ENCODE measurements at places on chromosomes 5 and 9.

DNA sequence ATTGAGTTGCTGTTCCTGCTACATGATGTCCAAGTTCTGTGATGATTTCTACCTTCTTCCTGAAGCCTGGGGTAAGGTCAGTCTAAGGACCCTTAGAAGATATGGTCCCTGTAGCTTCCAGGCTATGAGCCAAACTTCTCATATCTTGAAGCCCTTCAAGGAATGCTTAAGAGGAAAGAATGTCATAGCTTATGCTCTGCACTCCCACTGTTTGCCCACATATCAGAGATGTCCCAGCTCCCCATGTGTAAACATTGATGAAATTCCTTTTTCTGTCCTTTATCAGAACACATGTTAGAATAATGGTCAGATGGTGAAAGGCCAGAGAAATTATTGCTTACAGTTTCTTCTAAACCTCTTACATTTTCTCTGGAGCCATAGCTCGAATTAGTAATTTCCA lies 41.4 kb upstream of the RUSC2 start:
- DNase-seq: no peak

- no peak for DNase-seq
These were observed 168.1 kb upstream of the POC5 start for GRCh38 chr5:75885321-75885720.

GRCh38 chr9:17611917-17612316 lies 33.1 kb downstream of the SH3GL2 start:
- no peak for DNase-seq

DNA sequence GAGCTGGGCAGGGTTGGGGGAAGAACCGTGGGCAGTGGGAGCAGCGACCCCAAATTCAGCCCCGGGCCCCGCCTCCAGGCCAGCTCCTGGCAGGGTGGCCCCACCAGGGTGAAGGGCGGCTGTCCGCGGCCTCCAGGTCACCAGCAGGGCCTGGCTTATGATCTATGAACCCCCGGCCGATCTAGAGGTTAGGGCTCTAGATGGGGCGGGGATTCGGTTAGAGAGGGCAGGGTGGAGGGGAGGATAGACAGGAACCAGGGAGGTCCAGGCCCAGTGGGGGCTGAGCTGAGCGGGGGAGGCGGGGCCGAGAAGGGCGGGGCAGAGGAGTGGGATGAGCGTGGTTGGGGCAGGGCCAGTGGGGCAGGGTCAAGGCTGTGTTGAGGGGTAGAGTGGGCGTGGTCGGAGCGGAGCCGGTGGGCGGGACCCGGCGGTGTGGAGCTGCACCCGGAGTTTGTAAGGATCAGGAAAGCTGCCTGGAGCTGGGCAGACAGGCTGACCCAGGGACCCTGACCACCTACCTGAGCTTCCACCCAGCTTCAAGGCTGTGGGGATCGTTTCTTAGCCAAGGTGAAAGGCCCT lies 29.3 kb upstream of the OBP2B start:
- no peak for DNase-seq

DNA sequence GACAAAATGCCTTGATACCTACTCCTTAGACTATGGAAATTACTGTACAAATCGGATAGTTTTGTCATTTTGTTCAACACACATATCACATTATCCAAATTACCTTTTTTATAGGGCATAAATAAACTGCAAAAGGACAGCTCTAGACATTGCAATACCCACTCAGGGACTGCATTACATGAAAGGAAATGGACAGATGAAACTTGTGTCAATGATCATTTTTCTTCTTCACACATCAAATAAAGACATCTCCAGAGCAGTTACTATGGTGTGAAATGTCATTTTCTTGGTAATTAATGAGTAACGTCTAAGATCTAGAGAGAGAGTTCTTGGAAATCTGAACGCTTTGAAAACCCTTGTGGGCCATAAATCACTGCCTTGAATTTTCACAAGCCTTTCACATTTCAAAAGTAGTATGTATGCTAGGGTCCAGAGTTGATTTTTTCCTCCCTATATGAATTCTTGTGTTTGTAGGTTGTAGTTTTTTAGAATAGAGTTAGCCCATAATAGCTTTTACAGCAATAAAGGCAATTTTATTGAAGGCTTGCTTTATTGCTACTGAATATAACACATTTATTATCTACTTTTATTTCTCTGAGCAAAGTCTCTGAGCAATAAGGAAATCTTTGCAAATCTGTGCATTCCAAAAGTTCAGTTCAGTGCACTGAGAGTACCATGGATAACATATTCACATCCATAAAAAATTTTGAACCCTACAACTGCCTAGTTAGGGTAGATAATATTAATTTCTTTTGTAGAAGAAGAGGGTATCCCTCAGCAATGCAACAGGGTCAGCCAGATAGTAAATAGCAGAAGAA lies 358.0 kb upstream of the PCSK5 start:
- DNase-seq: no peak

- no peak for DNase-seq
These were observed 275.8 kb upstream of the ADRA1B start for GRCh38 chr5:159640446-159640845.

DNA sequence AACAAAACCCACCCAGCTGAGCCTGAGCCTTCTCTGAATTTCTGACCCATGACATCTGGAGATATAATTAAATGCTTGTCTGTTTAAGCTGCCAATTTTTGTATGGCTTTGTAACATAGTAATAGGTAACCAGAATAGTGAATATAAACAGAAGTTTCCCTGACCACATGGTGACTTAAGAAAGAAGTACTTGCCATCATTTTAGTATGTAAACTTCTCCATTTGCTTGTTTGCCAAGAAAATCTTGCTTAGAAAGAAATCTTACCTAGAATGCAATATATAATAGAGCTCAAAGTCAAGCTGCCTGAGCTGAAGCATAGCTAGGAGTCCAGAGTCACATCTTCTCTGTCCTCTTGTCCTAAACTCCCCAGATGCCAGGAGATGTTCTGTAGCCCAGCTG lies 117.0 kb downstream of the PCSK1 start:
- no peak for DNase-seq

DNA sequence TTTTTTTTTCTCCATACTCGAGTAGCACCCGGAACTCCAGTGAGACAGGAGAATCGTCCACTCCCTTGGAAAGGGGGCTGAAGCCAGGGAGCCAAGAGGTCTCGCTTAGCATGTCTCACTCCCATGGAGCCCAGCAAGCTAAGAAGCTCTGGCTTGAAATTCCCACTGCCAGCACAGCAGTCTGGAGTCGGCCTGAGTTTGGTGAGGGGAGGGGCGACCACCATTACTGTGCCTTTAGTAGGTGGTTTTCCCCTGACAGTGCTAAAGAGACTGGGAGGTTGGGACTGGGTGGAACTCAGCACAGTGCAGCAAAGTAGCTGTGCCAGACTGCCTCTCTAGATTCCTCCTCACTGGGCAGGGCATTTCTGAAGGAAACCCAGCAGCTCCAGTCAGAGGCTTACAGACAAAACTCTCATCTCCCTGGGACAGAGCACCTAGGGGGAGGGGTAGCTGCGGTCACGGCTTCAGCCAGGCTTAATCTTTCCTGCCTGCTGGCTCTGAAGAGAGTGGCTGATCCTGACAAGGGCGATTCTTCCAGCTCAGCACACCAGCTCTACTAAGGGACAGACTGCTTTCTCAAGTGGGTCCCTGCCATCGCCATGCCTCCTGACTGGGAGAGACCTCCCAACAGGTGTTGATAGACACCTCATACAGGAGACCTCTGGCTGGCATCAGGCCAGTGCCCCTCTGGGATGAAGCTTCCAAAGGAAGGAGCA lies 414.5 kb upstream of the ZNF608 start:
- DNase-seq: no peak

- no peak for DNase-seq
These were observed 50.8 kb downstream of the FXN start for GRCh38 chr9:69086312-69086711.

- DNase-seq: no peak
These were observed 301.2 kb downstream of the DTWD2 start for GRCh38 chr5:118687100-118687499.

- no peak for DNase-seq
These were observed 87.4 kb downstream of the PTCD2 start for GRCh38 chr5:72407541-72407940.

DNA sequence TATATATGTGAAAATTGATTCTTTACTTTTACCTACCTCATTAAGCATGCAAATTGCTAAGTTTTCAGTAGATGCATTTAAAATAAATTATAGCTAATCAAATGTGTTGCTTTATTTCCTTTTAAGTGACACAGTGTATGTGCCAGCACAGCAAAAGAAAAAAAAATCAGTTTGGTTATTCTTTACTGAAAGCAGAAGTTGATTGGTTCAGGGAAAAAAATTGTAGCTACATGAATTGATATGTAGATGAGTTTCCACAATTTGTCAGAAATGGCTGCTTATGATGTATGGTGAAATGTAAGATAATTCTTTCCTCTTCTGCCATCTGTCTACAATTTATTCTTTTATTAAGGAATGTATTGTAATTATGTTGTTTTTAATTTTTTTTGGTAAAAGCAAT lies 57.8 kb downstream of the PARP8 start:
- DNase-seq: no peak

GRCh38 chr5:108546939-108547338 lies 165.0 kb upstream of the FBXL17 start:
- no peak for DNase-seq

DNA sequence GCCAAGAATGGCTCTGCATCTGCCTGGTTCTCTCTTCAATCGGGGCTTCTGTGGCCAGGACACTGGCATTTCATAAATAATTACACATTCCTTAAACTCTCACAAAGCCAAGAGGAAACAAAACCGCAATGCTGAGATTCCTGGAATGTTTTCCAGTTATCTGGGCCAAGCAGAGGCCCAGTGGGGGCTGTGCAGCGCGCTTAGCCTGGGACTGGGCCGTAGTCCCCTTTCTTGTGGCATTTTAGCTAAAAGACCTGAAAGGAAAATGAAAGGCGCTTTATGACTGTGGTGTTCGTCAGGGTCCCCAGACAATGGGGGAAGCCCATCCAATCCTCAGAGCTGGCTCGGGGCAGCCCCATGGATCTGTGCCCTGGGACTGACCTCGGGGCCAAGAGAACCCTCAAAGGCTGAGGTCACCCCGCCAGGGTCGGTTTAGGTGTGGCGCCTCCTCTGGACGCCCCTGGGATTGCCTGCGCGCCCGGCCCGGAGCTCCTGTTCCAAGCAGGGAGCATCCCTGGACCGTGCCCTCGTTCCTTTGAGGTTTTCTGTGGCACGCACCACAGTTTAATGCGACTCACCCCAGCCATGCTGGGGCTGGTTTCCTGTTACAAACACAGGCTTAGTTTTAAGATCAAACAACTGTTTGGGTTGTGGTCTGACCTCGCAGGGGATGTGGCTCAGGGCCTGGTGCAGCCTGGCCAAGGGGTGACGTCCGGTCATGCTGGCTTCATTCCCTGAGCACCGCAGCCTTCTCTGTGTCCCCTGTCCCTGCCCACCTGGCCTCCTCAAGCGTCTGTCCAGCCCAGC lies 51.5 kb upstream of the NKD2 start:
- DNase-seq: peak; percentile 43

- DNase-seq: no peak
These were observed 76.0 kb upstream of the TBCA start for GRCh38 chr5:77852068-77852513.

- DNase-seq: no peak
These were observed 2.4 kb downstream of the XPA start for GRCh38 chr9:97694769-97695168.

All from T1000 (cell line).